Putamen (tissue), 1 donor: ENCODE measurements at places on chromosomes 13 and 19.

DNA sequence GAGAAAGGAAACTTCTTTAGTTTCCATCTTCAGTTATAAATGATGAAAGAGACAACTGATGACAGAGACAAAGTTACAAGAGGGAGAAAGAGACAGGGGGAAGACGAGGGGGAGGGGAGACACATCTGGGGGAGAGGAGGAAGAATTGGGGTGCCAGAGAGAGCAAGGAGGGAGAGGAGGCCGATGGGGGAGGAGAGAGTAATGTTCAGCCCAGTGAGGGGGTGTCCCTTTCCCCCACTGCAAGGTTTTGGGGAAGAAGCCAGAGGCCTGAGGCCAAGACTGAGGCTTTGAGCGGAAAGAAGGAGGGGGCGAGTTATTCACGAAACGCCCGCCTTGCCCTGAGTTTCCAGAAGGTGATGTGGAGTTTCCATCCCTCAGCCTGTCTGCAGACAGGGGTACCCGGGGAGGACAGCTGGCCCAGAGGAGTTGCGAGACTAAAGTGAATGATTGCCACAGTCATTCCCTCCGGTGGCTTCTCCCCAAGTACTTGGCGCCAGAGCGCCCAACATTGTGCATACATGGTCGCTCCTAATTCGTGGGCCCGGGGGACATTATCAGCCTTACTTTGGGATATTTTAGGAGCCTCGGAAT lies 558 bp upstream of the PPAN start:
- no peak for DNase-seq

GRCh38 chr19:13982773-13983172 lies 23.3 kb downstream of the RFX1 start:
- DNase-seq: no peak

GRCh38 chr13:35557475-35557874 lies 81.0 kb upstream of the MAB21L1 start:
- no peak for DNase-seq

- no peak for DNase-seq
These were observed 1072.4 kb downstream of the EFNB2 start for GRCh38 chr13:105463011-105463501.

DNA sequence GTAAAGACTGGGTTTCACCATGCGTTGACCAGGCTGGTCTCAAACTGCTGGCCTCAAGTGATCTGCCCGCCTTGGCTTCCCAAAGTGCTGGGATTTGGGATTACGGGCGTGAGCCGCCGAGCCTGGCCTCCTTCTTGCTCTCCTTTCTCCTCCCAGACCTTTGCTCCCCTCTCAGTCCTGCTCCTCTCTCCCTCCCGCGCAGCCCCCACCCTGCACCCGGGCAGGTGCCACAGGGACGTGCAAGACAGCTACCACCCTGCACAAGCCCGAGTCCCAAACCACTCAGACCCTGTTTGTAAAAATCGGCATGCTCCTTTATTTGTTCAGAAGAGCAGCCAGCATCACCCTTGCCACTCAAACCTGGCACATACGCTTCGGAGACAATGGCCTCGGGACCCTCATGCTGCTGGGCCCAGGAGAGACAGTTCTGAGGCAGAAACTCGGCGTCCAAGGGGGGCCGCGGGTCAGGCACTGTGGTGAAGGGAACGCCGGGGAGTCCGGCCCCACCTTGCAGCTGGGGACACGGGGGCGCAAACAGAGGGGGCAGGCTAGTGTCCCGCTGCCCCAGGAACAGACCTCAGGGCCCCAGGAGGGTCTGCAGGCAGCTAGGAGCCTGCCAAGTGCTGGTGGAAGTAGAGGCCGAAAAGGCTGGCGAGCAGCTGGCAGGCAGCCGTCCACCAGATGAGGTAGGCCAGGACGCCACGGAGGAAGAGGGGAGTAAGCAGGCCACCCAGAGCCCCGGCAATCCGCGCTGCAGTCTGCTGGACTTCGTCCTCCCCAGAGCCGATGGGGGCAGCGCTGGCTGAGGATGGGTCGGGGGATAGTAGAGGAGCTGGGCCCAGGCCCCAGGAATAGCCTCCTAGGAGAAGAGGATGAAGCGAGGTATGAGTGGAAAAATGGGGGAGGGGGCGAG lies 18.7 kb downstream of the TMEM161A start:
- no peak for DNase-seq

GRCh38 chr13:73055813-73056564 lies 2.8 kb upstream of the KLF5 start:
- DNase-seq: no peak

DNA sequence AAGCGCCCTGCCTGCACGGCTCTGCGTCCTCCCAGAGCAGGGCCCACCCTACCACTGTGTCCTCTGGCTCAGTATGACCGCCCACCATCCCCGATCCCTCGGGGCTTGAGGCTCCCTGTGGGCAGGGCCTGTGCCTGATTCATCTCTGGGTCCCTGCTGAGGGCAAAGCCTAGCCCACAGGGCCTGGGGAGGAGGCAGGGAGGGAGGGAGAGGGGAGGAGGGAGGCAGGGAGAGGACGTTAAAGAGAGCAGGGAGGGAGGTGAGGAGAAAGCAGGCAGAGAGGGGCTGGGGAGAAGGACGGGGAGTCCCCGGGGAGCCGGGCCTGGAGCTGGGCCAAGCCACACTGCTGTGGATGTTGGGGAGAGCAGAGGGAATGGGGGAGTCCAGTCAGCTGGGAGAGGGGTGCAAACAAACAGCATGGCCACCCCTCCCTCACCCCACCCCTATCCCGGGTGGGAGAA lies 4.0 kb upstream of the ERFL start:
- no peak for DNase-seq
